HS-27A (cell line): ENCODE measurements at places on chromosomes 11 and 22.

DNA sequence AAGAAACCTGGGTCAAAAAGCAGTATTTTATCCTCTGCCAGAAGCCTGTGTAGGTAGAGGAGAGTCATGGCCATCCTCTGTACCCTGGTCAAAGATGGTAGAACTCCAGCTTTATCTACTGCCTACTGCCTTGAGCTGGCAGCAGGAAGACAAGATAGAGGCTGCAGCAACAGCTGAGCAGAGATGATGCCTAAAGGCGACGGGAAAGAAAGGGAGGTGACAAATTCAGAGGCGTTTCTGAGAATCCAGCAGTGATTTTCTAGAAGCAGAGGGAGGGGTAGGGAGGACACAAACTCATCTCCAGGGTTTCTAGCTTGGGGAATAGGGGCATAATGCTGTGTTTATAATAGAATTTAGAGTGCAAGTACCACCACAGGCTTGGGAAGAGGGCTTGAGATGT lies 15.5 kb upstream of the C1QTNF4 start:
- no peak for DNase-seq

- DNase-seq, result peak; percentile 90
Measured at GRCh38 chr11:64245797-64246620, 734 bp downstream of the PPP1R14B start.

- no peak for DNase-seq
Measured at GRCh38 chr11:82750643-82751139, 17.0 kb upstream of the FAM181B start.

GRCh38 chr11:2664376-2664775 lies 35.4 kb downstream of the KCNQ1OT1 start:
- no peak for DNase-seq

GRCh38 chr11:61756452-61757212 lies 4.2 kb downstream of the MYRF start:
- no peak for DNase-seq

DNA sequence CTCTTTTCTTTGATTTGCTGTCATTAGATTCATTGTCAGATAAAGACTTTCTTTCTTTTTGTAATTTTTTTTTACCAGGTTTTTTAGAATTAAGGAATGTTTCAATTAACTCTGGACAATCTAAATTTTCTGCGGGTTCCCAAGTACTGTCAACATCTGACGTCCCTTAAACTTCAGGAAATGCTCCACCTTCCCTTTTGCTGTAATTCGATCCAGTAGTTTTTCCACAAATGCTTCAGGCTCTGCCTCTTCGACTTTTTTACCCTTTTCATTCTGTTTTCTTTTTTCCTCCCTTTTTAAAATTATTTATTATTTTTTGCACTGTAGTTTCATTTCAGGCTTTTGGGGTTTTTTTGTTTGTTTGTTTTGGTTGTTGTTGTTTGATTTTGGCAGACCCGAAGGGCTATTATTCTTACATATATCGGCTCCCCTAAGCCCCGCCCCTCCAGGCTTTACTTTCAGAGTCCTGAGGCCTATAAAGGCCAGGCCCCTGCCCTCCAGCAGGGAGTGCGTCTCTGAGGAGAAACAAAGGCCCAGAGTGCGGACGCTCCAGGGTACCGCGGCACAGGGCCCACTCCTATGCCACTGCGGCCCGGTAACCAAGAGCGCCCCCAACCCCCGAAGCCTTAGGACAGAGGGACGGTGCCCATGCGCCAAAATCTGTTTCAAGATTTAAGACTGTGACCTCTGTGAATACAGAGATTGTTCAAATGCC lies 116.4 kb downstream of the TYR start:
- DNase-seq, result no peak

GRCh38 chr11:1453611-1454034 lies 33.0 kb downstream of the MOB2 start:
- no peak for DNase-seq

DNA sequence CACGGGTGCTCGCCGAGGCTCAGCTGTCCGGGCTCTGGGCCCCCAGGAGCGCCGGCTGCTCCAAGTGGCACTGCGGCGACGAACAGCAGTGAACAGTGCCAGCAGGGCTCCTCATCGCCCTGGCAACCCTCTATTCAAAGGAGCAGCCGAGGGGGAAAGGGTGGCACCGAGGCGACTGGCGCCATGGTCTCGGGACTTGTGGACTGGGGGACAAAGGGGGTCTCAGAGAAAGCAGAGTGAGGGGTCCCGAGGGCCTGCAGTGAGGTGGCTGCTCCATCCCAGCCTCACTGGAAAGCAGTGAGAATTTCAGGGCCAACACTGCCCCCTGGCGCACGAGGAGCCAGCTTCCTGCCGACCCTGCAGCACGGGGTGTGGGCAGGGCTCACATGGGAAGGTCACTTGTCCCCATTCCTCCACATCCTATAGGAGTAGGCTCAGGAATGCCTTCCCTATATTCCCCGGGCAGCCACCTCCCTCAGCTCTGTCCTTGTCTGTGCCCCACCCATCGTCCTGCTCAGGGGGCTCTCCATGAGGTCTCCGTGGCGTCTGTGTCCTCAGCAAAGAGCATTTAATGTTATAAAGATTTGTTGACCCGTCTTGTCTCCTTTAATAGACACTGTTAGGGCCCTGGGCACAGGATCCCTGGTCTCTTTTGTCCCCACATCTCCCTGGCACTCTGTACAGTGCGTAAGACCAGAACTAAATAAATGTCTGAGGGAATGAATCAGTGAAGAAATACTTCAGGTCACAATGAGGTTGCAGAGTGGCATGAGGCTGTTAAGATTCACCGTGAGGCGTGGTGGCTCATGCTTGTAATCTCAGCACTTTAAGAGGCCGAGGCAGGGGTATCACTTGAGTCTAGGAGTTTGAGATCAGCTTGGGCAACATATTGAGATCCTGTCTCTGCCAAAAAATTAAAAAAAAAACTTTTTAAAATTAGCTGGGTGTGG lies 26.4 kb downstream of the LRFN4 start:
- peak; percentile 87 for DNase-seq

DNA sequence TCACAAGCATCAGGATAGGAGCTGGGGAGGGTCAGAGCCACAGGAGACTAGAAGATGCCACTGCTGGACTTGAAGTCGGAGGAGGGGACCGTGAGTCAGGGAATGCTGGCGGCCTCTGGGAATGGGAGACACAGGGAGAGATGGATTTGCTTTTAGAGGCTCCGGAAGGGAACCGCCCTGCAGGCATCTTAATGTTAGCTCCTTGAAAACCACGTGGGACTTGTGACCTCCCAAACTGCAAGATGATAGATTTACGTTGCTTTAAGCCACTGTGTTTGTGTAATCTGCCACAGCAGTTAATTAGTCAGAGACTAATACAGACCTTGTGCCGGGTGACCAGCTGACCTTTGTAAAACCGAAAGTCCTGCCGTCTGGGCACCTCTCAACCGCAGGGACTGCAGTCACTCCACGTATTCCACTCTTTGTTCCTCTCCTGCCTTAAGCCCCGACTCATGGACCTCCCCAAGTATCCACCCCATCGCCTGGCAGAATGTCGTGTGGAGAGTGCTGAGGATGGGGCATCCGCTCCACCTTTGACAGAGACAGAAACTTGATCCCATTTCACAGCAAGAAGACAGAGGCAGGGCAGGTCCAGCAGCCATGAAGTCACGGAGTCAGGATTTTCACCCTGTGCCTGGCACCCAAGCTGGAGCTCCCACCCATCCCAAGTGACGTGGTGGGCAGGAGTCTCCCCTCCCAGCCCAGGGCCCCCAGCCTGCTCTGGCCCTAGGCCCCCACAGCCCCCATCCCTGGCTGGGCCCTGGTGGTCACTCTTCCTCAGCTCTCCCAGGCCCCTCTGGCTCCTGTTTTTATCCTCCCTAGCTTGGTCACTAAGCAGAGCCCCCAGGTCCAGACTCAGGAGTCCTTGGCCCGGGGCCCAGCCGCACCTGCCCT lies 19.4 kb upstream of the CTSD start:
- no peak for DNase-seq

DNA sequence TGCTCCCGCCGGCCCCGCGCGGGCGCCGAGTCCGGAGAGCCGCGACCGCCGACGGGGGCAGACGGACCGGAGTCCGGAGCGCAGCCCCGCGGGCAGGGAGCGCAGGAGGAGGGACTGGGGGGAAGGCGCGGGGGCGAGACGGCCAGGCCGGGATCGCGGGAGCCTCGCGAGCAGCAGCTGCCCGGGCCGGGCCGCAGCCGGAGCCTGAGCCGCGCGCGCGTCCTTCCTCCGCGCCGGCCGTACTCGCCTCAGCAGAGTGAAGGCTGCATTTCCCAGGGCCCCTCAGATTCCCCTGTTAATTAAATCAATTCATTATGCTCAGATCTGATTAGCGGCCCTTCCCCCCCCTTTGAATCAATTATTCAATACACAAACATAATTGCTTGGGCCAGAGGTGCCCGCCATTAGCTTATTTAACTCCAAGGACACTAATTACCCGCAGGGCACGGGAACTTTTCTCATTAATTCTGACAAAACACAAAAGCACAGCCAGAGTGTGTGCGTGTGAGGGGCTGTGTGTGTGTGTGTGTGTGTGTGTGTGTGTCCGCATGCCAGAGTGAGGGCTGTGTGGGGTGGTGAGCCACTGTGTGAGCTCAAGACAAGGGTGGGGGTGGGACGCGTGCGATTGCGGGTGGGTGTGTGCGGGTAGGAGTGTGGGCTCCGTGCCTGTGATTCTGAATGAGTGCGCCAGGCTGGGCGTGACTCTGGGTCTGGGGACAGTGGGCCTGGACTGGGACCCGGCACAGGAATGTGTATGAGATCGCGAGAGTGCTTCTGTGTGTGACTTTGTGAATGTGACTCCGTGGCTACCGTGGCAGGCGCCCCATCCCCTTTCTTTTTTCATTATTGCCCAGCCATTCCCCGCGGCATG lies 5.1 kb upstream of the LMO1 start:
- no peak for DNase-seq

DNA sequence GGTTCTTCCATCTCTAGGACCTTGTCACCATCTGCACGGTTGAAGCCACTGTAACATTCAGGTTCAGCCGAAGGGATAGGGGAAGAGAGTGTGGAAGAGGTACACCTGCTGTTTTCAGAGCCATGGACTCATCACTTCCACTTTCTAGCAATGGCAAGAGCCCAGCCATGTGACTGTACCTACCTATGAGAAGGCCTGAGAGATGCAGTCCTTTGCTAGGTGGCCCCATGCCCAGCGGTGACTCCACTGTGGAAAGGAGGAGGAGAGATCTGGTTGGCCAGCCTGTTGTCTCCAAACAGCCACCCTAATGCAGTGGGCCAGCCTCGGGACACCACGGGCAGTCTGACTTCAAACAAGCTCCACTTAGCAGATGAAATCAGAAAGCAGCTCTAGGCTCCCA lies 16.0 kb downstream of the RASD2 start:
- no peak for DNase-seq

GRCh38 chr22:38338772-38339379 lies 21.6 kb upstream of the CSNK1E start:
- DNase-seq, result no peak

DNA sequence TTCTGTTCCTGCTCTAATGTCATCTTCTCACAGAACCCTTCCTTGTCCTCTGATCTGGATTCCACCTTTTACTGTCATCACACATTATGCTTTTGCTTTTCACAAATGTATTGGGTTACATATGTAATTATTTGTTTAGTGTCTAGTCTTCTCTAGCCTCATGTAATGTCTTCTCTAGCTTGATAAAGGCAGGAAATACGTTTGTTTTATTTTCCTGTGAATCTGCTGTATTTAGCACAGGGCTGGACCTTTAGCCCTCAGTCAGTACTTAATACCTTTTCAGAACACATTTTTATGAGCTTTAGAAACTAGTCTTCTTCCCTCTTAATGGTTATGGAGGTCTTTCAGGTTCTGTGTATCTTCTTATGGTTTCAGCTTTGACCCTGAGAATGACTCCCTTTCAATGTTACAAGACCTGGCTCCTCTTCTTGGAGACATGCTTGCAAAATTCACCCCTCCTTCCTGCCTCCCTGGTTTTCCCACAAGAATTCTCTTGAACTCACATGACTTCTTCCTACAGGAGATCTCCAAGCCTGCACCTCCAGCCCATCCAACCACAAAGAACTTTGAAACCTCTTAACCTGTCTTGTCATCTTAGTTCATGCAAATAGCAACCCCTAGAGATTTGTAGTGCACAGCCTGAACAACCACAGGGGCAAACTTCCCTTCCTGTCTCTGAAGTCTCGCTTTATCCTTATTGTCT lies 132.7 kb upstream of the DDI1 start:
- no peak for DNase-seq

- DNase-seq, result no peak
Measured at GRCh38 chr11:32939046-32939445, 46.4 kb downstream of the QSER1 start.

- DNase-seq, result no peak
Measured at GRCh38 chr11:6664551-6664950, 8.9 kb upstream of the DCHS1 start.

- DNase-seq, result no peak
Measured at GRCh38 chr11:73269459-73270015, 2.6 kb upstream of the P2RY6 start.

DNA sequence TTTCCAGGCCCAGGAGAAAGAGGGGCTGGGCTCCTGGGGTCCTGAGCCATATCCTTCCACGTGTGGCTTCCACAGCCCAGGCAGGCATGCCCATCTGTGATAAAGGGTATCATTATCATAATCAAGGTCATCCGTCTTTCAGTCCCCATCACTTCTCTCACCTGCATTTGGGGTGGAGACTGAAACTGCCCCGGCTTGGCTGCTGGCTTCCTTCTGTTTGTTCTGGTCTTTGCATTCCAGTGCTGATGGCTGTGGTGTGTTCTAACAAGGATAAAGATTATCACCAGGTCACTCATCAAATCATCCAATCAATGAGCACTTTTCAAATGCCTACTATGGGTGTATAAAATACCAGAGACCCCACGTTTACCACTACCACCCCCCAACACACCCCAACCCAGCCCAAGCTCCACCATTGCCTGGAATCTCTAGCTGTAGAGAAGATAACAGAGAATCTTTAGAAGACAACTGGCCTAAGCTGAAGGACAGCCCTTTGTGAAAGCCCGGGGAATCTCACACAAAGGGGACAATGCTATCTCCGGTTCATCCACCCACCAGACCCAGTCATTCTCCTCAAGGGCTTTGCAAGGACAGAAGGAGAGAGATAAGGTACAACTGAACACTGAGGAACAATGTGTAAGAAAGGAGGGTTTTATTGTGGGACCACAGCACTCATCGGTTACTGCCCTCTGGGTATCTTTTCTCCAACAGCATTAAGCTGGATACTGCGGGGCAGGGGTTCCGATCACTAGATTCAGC lies 54.9 kb downstream of the AHNAK start:
- no peak for DNase-seq

GRCh38 chr11:60261014-60261413 lies 18.1 kb upstream of the MS4A4E start:
- no peak for DNase-seq

GRCh38 chr11:22433094-22433455 lies 94.9 kb downstream of the SLC17A6 start:
- no peak for DNase-seq

- peak; percentile 62 for DNase-seq
Measured at GRCh38 chr11:62489204-62489603, 57.4 kb downstream of the AHNAK start.
